ENCODE measurements at places on chromosomes 4 and X.

DNA sequence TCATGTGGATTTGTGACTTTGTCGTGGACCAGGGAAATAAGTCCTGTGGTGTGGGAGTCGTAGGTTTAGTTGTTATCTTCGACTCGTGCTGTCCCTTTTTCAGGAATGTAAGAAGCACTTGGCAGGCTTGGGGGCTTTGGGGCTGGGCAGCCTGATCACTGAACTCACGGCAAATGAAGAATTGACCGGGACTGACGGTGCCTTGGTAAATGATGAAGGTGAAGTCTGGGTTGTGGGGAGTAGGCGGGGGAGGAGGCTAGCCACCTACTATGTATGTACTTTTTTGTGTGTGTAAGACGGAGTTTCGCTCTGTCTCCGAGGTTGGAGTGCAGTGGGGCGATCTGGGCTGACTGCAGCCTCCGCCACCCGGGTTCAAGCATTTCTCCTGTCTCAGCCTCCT lies 1.2 kb downstream of the TAF1 start:
- DNase-seq, result no peak

- no peak for DNase-seq
Measured at GRCh38 chr4:180798036-180798577, 1445.1 kb upstream of the TENM3 start.

DNA sequence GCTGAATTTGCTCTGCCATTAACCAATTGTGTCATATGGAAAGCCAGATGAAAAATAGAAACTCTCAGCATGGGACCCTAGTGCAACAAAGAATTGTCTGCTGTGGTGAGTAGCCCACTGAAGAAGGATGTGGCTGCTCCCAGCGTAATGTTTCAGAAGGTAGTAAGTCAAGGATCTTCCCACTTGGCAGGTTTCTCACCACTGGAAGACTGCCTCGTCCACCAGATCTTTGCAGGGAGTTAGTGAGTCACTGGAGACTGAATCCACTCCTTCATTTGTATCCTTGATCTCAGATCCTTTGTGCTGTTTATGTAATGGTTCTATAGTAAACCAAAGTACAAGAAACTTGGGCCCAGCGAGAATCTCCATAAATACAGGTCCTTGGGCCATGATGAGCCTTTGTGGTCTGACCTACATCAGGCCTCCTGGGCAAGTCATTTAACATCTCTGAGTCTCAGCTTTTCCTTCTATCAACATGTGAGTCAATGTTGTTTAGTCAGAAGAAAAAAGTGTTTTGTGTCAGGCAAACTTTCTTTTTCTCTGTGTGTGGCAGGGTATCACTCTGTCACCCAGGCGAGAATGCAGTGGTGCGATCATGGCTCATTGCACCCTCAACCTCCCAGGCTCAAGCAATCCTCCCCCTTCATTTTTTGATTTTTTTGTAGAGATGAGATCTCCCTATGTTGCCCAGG lies 78.0 kb upstream of the CCDC160 start:
- DNase-seq, result no peak

DNA sequence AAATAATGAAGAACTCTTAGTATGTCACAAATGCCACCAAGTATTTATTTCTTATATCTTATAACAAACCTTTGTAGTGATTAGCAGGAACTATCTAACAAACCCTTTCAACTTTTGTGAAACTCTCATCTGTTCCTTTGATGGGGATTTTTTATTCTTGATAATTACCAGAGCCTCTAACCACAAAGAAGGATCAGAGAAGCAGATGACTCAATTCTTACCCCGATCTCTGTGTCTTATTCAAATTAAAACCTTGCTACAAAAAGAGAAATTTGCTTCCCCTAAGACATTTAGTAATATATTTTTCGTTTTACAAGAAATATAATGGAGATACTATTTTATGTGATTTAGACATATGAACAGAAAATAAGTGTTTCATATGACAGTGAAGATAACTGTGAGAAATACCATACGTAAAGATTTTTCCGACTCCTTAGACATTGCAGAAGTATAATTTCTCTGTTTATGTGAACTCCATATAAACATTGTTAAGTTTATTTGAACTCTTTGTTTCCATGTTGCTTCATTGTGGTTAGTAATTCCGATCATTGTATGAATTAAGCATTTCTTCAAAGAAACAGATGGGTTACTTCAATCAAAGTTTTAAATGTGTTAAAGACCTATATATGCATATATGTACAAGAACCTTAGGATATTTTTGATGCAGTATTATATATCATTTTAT lies 205.4 kb downstream of the CFAP299 start:
- DNase-seq, result no peak

- no peak for DNase-seq
Measured at GRCh38 chr4:6475492-6476020, 3.1 kb upstream of the PPP2R2C start.

DNA sequence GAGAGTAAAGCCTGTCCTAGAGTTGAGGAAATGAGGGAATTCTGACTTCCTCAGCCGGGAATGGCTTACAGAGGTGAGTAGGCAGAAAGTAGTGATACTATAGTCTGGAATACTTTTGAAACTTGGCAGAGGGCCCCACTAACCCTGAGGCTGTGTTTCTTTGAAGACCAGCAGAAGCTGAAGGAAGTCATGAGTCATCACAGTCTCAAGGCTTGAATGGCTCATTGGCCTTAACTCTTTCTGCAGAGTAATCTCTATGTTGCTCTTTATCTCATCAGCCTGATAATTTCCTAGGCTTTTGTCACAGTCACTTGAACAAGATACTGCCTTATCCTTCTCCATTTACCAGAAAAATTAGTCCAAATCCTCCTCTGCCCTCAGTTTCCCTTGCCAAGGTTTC lies 80.8 kb downstream of the ANKRD50 start:
- DNase-seq, result no peak

GRCh38 chr4:45883421-45883820 lies 240.4 kb downstream of the GABRG1 start:
- no peak for DNase-seq

DNA sequence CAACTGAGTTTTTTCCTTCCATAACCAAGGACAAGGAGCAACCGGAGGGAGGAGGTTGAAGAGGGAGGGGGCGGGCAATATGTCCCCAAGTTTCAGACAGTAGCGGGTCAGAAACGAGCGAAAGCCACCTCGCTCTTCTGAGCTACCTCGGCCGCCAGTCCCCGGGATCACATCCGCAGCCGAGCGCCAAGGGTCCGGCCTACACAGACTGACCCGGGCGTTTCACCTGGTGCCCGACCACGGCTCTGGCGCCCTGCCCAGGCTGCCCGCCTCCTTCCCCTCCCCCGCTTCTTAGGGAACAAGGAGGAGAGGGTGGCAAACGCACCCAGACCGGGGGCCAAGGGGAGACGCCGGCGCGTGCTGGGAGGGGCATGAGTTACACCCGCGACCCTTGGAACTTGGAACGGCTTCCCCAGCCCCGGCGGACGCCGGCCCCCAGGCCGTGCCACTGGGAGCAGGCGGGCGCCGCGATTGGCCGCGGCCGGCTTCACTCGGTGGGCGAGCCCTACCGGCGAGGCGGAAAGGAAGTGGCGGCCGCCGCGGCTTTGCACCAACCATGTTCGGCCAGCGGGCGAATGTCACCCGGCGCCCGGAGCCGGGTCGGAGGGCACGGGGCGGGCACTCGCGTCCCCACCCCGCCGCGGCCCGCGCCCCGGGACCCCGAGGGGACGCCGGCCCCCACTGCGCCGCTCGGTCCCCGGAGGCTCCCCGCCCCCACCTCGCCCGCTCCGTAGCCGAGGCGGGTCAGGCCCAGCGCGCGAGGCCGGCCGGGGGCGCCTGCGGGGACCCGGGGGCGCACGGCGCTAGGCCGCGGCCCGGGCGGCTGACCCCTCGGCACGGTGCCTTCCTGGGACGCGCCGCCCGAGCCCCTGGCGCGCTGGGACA lies 1.5 kb downstream of the IRF2 start:
- DNase-seq, result peak; percentile 65

DNA sequence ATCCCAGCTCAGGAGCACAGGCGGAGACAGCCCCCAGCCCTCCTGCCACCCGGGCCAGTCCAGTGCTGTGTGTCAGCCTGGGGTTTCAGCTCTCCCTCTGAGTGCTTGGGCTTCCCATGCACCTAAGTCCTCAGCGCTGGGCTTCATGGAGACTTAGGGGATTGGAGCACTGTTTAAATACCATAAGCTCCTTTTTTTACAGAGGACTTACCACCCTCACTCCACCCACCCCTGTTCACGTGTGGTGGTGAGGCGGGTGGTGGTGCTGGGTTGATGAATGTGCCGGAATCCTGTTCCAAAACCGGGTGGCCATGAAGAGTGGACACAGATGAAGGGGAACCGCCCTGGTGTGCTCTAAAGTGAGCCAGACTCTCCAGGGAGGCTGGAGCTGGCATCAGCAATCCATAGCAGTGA lies 66.9 kb downstream of the PSAPL1 start:
- no peak for DNase-seq
